Cerebellar nuclear complex (tissue), 1 donor: ENCODE measurements at places on chromosomes 7 and 10.

- DNase-seq = no peak
Observed at GRCh38 chr7:81484261-81484660, 285.6 kb downstream of the HGF start.

DNA sequence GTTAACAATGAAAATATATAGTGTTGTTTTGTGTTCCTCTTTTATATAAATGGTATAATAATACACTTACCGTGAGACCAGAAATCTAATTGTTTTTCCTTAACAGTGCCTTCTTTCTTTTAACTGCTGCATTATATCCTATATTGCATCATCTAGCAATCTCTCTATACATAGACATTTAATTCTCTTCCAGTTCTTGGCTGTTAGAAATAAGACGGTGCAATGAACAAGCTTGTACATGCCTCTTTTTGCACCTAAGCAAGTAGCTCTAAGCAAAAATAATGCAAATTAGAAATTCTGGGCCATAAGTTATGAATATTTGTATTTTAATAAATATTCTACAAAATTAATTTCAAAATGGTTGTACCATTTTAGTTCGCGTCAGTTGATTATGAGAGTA, 55.9 kb upstream of the AHR start:
- DNase-seq = no peak

- DNase-seq = no peak
Observed at GRCh38 chr10:53222806-53223205, 450.2 kb upstream of the MBL2 start.

GRCh38 chr10:22758867-22759266, 44.5 kb upstream of the PIP4K2A start:
- no peak for DNase-seq

- DNase-seq = no peak
Observed at GRCh38 chr10:88159127-88159829, 295.9 kb downstream of the PTEN start.

DNA sequence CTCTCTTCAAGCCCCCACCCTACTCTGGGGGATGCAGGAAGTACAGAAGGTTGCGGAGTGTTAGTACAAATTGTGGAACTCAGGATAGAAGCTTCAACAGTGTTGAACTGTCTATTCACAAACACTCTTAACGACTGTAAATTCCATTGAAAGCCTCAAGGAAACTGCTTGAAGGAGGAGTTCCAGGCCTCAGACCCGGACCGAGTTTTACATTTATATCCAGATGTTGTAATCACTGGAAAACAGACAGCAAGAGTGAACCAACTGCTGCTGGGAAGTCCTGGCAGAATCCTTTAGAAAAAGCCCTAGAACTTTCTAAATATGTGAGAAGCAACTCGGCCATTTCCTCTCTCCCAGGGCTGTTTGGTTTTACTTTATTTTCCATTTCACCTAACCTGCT, 84.1 kb upstream of the LRRC18 start:
- no peak for DNase-seq

DNA sequence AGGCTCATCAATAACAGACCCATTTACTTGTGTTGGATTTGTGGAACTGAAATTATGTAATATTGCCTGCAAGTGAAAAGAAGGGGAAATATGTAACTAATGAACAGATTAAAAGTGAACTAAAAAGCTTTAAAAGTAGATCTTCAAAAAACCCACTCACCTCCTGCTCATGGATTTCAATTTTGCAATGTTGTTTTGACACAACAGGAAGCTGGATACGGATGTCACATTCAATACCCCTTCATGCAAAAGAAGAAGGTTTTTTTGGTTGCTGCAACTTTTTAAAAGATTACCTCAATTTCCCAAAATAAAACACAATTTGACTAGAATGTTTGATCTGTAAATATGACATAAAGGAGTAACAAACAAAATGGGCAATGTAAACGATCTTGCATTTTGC, 3.3 kb downstream of the MKI67 start:
- DNase-seq = no peak

DNA sequence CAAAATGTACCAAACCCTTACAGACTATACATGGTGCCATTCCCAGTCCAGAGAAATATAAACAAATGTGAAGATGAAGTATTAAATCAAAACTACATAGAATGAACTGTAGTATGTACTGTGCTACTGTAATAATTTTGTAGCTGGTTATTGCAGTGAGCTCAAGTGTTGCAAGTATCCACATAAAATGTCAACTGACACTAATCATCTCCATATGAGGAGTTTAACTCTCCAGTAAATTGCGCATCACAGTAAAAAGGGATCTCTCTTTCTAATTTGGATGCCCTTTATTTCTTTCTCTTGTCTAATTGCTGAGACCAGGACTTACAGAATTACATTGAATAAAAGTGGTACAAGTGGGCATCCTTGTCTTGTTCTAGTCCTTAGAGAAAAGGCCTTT, 165.5 kb downstream of the CPED1 start:
- DNase-seq = no peak

GRCh38 chr7:148144827-148145226, 445.7 kb upstream of the C7orf33 start:
- DNase-seq = no peak

DNA sequence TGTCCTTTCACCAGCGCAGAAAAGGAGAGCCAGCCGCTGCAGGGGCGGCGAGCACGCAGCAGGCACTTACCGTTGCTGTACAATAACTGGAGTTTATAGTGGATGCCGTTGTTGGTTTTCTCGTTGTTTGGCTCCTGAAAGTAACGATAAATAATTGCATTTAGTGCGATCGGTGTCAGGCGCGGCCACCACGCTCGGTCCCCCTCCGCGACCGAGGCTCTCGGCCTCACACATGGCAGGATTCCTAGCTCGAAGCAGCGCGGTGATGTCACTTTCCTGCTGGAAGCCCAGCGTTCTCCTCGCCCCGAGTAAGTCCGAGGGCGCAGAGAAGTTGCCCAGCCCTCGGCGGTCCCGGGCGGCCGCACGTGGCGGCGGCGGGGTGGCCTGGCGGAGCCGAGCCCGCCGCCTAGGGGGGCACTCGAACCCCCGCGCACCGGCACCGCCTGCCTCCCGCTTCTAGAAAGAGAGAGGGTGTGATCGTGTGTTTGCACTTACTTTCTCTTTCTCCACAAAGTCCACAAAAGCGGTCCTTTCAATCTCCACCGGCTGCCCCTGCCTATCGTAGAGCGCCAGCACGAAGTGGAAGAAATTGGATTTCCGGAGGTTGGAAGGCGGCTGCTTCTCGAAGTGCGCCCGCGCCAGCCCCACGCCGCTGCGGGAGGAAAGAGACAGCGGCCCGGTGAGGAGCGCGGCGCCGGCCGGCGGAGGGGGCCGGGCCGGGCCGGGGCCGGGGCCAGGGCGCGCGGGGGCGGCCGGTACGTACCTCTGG, 1.0 kb downstream of the EBF3 start:
- DNase-seq = no peak

DNA sequence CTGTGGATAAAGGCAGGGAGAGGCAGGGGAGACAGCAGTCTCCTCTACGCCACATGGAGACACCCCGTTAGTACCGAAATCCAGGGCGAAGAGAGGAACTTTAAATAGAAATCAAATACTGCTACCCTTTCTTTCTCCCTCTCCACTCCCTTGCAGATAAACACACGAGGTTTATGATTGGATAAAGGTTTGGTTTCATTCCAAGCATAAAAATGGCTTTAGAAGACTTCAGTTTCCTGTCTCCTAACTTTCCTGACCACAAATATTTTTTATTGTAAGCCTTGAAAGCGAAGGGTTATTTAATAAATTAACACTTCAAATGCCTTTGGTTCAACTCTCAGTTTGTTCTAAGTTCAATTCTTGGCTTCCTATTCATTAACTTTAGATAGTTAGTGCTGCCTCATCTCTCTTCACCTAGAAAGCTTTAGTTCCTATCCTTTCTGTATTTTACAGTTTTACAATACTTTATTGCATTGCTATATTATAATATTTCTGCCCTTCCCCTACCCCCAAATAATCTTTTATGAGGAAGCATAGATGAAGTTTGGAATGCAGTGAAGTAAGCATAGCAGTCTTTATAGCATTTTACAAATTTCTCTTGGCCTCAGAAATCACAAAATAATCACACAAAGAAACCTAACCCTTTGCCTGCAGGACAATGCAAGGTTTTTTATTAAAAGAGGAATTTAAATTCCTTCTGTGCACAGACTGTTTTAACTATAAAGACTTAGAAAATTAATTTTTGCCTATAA, 31.5 kb upstream of the ARID5B start:
- no peak for DNase-seq

- DNase-seq = no peak
Observed at GRCh38 chr7:127628445-127628844, 10.5 kb upstream of the PAX4 start.

DNA sequence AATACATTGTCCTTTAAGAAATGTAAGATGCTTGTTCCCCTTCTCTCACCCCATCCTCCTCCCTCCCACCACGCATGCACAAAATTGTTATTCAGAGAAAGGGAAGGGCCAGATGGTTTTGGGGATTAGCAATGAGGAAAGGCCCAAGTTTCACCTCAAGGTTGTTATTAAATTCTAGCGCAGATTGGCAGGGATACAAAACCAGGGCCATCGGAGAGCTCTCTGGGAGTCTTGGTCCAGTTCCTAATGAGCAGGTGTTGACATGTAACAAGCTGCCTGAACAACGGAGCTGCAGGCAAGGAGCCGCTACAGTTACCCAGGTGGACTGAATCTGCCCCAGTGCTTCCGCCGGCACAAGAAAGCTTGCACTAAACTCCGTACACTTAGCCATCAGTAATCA, 9.7 kb upstream of the ANK3 start:
- peak; percentile 86 for DNase-seq

DNA sequence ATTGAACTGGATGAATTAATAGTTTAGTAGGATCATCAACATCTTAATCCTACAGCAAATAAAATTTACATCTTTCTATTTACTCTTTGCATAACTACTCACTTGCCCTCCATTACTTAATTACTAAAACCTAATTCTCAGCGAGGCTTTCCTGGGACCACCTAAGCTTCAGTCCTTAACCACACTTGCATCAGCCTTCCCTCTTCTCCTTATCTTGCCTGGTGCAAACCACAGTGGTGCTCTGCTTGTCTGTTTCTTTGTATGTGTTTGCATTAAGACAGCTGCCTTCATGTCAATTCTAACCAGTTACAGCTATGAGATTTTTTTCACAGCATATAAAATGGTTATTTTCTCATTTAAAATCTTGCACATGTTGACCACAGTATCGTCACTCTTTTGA, 72.6 kb upstream of the ZNF92 start:
- no peak for DNase-seq

DNA sequence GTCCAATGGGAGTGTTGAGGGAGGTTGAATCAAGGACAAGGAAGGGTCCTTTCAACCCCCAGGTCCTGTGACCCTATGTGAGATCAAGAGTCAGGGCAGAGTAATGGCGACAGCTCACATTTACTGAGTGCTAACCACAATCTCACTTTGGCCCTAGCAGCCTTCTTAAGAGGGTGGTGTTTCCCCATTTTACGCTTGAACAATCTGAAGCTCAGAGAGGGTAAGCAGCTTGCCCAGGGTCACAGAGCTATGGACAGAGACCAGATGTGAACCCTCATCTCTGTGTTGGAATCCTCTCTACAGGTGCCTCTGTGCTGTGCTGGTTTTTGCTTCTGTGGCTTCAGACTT, 102.0 kb downstream of the GRK5 start:
- DNase-seq = no peak

GRCh38 chr10:68154211-68154497, 44.9 kb downstream of the MYPN start:
- no peak for DNase-seq

DNA sequence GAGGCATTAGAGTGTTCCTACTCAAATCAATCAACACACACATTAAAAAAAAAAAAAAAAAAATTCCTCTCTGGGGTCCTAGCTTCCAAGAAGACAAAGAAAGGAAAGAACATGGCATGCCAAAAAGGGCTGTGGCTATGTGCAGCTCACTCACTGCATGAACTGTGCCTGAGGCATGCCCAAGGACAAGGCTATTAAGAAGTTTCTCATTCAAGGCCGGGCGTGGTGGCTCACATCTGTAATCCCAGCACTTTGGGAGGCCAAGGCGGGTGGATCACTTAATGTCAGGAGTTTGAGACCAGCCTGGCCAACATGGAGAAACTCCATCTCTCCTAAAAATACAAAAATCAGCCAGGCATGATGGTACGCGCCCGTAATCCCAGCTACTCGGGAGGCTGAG, 41.9 kb upstream of the PPP3CB start:
- DNase-seq = no peak

GRCh38 chr7:129356176-129356575, 78.1 kb upstream of the STRIP2 start:
- no peak for DNase-seq

- DNase-seq = no peak
Observed at GRCh38 chr10:97875391-97875790, 25.7 kb downstream of the GOLGA7B start.

DNA sequence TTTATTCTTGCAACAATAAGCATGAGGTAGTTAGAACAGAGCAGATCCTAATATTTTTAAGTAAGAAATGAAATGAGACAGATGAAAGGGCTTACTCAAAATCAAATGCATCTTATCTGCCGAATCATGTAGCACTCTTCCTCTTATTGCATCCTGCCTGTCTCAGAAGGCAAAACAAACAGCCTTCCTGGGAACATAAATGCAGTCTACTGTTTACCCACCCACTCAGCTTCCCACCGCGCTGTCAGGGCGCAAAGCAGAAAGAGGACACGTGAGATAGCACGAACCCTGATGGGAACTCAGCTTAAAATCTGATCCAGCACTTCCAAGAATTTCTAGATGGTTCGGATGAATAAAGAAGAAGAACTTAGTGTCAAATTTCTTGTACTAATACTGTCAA, 114.4 kb upstream of the CDK1 start:
- DNase-seq = no peak

- no peak for DNase-seq
Observed at GRCh38 chr10:124301736-124302135, 117.0 kb downstream of the OAT start.

DNA sequence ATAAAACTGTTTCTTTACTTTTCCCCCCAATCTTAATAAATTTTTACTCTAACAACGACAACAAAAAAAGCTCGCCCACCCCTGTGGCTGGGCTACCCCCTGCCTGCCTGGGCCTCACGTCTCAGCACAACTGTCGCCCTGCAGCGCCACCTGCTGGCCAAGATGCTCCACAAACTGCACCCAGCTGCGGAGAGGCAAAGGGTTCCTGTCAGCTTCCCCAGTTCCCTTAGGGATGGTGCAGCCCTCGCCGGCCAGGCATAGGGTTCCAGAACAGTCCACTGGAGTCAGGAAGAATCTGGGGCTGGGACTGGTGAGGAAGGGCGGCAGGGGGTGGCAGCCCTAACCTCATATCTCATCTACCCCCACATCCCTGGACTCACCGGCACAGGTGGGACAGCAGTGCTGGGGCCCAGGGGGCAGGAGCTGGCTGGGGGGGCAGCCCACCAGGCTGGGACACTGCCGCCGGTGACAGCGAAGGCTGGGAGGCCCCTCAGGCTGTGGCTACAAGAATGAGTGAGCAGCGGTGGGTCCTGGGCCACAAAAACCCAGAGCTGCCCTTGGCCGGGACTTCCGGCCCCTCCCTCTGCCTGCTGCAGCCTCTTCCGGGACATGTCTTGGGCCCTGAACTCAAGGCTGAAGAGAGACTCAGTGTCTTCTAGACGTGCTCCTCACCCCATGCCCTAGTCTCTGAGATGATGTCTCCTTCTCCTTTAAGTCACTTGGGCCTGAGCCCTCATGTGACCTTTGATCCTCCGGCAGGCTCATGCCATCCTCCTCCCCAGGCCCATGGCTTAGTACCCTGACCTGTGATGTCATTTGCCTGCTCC, 21.2 kb downstream of the ATP6V1F start:
- DNase-seq = no peak
